HuH-7 (cell line): ENCODE measurements at places on chromosomes 1 and 21.

DNA sequence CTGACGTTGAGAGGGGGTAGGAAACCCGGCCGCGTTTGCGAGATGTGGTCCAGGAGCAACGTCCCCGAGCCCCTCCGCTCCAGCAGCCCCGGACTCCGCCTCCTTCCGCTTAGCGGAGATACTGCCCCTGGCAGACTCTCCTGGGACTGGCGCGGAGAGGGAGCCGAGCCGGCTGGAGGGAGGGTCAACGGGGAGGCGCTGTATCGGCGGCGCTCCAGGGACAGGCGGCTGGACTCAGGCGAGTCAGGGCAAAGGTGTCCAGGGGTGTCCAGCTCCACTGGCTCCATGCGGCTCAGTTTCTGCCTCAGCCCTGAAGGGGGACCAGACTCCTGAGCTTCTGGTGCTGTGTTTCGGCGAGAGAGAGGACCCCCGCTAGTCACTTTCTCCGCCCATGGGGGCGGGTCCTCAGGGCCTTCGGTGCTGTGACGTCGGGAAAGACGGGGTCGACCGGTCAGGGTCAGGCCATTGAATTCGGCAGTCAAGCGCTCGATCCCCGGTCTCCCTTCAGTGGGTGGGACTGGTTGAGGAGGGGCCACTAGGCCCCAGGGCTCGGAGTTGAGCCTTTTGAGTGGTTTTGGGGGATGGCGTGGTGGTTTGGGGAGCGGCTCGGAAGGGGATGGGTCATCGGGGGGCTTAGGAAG, 2.8 kb upstream of the LIX1L start:
- peak; percentile 86 for DNase-seq

GRCh38 chr21:35530766-35531165, 481.7 kb upstream of the RUNX1 start:
- DNase-seq: no peak

DNA sequence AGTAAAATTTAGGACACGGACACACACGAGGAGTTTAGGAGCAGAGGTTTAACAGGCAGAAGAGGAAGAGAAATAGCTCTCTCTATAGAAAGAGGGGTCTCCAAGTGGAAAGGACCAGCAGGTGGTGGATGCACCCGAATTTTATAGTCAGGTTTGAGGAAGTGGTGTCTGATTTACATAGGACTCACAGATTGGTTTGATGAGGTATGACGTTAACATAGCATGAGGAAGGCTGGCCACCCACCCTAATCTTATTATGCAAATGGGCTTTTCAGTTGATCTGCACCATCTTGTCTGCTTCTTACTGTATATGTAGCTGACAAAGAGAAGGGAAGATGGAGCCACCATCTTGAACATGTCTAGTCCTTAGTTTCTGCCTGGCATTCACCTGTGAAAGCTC, 52.5 kb upstream of the RGS2 start:
- no peak for DNase-seq

- peak; percentile 43 for DNase-seq
These were observed 51.3 kb downstream of the PCNX2 start for GRCh38 chr1:233244183-233244582.

- no peak for DNase-seq
These were observed 38.9 kb downstream of the ZC3H11B start for GRCh38 chr1:219573960-219574359.

DNA sequence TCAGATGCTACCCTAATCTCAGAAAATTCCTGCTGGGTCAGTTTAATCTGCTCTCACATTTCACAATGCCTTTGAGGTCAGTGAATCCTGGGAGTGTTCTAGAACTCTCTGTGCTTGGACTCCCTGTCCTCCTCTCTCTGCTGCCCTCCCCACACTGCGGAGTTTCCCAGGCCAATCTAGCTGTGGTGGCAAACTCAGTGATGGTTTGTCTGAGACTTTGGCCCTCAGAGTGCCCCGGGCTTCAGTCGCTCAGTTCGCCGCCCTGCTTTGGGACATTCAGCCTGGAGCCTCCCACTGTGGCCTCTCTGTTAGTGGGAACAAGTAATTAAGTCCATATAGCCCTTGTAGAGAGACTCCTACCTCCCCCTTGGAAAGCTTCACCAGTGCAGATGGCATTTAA, 7.1 kb downstream of the C1orf226 start:
- DNase-seq: no peak

- no peak for DNase-seq
These were observed 28.5 kb downstream of the KNCN start for GRCh38 chr1:46522969-46523320.

DNA sequence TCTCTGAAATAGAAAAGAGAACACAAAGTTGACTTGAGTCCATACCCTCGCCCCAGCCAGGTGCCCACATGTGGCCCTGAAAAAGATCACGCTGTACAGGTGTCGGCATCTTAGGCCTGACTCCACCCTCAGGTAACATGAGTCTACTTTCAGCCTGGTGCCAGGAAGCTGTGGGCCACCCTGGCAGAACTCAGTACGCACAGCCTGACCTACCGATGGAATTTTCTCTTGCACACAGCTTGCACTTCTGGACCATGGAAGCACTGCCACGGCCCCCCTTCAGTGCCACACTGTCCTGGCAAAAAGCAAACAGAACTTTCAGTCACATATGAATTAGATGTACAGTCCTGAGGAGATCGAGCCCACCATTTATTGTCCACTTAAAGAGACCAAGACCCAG, 2.2 kb downstream of the CZIB start:
- DNase-seq: no peak

GRCh38 chr1:157438613-157439012, 113.7 kb downstream of the FCRL5 start:
- no peak for DNase-seq

DNA sequence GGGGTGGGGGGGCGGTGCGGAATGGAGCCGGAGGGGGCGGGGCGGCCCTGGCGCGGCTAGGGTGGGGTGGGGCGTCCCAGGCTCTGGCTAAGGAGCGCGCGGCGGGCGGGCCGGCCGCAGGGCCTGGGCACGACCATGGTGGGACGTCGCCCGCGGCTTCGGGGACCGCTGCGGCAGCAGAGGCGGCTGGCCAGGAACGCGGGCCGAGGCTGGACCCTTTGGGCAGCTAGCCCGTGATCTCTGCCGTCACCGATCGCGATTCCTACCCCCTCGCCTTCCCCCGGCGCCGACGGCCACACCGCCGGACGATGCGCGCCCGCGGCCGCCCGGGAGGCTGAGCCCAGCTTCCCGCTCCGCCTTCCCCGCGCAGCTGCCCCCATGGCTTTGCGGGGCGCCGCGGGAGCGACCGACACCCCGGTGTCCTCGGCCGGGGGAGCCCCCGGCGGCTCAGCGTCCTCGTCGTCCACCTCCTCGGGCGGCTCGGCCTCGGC, at the start of gene MAP3K21:
TSS of gene MAP3K21 (plus strand) at position 74 of the 491 bp plus-strand sequence. CDS start at position 379, 305 bp downstream.
- no peak for DNase-seq

- DNase-seq: no peak
These were observed 48.2 kb upstream of the ARHGEF16 start for GRCh38 chr1:3405974-3406867.

DNA sequence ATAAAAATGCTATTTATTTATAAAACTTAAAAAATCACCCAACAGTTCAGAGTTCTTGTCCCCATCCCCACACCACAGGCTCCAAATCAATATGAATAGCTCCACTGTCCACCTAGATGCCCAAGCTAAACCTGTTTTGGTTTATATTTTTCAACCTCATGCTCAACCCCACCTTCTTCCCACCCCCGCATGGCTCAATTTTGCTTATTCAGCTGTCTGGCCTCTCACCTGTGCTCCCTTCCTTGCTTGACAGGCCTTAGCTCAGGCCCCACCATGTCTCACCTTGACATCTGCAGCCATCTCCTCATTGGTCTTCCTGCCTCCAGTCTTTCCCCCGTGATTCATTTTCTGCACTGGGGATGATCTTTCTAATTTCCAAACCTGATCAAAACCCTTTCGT, 17.8 kb downstream of the COA7 start:
- DNase-seq: no peak

- DNase-seq: no peak
These were observed 10.6 kb downstream of the PTPN22 start for GRCh38 chr1:113860891-113861290.

- no peak for DNase-seq
These were observed 138.8 kb upstream of the CSF3R start for GRCh38 chr1:36621531-36621930.

DNA sequence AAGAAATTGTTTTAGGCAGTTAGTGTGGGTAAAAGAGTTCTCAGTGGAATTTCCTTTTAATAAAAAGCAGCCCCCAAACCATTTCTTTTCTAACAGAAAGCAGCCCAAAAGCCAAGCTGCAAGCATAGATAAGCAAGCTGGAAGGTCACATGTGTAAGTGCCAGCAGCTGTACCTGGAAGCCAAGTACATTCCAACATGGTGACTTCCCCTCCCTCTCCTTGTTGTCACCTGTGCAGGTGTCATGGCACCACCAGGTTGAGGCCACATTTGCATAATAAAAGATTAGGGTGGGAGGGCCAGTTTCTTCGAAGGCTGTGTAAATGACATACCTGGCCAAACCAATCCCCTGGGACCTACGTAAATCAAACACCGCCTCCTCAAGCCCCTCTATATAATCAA, 240.3 kb upstream of the RAB4A start:
- no peak for DNase-seq

GRCh38 chr1:111481387-111482221, 7.8 kb downstream of the C1orf162 start:
- DNase-seq: peak; percentile 69

- peak; percentile 75 for DNase-seq
These were observed 2.6 kb upstream of the CC2D1B start for GRCh38 chr1:52368383-52369172.

GRCh38 chr21:38825269-38825668, 19.5 kb downstream of the ETS2 start:
- no peak for DNase-seq

DNA sequence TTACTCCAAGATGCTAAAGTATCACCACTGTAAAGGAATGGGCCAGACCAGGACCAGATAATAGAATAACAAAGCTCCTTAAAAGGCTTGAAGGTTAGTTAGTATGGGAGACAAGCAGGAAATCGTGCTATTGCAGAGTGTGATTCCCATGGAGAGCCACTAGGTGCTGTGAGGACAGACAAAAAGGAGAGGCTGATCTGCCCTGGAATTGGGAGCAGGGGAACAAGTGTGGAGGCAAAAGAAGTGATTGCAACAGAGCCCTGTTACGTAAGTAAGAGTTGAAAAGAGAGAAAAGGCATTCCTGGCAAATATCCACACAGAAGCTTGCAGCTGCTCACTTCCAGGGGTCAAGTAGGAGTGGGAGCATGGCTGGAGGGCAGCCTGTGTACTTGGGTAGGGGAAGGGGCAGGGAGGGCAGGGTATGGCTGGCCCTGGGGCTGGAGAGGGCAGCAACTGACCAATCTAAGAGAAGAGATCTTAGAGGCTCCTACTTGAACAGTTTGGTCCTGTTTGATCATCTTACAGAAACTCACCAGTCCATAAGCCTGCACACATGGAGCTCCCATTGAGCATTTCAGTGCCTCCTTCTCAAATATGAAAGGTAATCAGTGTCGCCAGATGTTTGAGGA, 207.7 kb upstream of the GJB5 start:
- DNase-seq: peak; percentile 13

- no peak for DNase-seq
These were observed 32.8 kb downstream of the PCNT start for GRCh38 chr21:46356494-46357334.

- DNase-seq: no peak
These were observed 279.1 kb downstream of the PCP4 start for GRCh38 chr21:40146216-40146837.

- no peak for DNase-seq
These were observed 30.1 kb downstream of the DOP1B start for GRCh38 chr21:36186506-36187399.

GRCh38 chr1:223038288-223039006, 104.6 kb downstream of the TLR5 start:
- DNase-seq: no peak

- no peak for DNase-seq
These were observed 16.1 kb upstream of the DPYD start for GRCh38 chr1:97936976-97937375.

DNA sequence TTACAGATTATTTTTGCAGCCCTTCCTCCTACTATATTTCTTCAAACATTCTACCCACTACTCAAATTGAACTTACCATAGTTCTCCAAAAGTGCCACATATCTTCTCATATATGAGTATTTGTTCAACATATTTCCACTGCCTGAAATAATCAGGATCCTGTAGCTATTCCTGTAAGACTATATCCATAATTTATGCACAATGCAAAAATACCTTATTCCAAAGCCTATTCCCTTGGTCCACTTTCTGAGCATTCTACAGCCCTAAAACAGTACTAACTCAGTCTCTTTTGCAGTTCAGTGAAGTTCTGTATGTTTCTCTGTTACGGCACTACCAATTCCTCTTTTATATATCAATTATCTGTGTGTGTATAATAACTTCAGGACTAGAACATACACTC, 1283.7 kb upstream of the ADGRL2 start:
- DNase-seq: no peak

DNA sequence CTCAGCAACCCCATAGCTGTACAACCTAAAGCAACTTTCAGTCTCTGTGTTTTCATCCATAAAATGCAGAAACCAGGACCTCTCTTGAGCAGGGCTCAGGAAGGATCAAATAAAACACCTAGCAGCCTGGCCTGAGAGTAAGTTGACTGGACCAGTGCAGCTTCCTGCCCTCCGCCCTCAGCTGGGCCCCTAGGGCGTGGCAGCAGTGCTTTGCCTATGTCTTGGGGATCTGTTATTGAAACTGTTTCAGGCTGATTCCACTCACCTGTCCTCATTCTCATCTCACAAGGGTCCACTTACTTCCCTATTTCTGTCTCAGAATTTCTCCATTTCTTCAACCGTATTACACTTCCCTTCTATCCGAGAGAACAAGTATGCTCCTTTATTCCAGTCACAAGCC, 17.3 kb downstream of the LRRC42 start:
- DNase-seq: no peak

DNA sequence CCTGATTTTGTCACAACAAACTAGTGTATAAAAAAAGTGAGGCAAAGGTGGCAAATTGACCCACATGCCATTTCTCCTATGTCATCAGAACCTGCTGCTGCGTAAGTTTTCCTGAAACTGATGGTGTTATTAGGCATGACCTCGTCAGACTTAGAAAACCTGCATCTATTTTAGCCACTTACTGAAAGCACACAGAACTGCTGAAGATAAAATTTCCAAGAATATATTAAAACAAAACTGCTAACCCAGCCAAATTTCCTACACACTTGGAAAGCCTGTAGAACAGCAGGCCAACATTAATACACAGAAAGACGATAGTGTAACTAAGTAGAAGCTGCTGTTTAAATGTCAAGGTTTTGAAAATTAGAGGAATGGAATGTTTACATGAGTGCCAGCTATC, 674.5 kb upstream of the CXADR start:
- no peak for DNase-seq

- no peak for DNase-seq
These were observed 22.7 kb upstream of the ARF1 start for GRCh38 chr1:228059634-228060457.

- no peak for DNase-seq
These were observed 49.6 kb downstream of the TNFRSF8 start for GRCh38 chr1:12112711-12113161.

DNA sequence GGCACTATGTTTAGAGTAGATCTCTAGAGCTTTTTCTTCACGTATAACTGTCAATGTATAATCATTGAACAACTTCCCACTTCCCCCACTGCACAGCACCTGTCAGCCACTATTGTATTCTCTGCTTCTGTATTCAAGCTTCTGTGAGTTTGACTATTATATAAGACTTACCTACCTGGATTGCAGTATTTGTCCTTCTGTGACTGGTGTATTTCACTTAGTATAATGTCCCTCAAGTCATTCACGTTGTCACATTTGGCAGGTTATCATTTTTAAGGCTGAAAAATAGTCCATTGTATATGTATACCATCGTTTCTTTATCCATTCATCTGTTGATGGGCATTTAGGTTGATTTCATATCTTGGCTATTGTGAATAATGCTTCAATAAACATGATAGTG, 969.5 kb upstream of the B3GALT2 start:
- DNase-seq: no peak
